Omental fat pad (tissue), 4 donors: ENCODE measurements at places on chromosomes 7 and 10.
A peak's percentile ranks its signal among the peaks of the same experiment; 100 is the strongest.

- no peak for DNase-seq
These were observed 6.5 kb downstream of the DEPP1 start for GRCh38 chr10:44971935-44972757.

DNA sequence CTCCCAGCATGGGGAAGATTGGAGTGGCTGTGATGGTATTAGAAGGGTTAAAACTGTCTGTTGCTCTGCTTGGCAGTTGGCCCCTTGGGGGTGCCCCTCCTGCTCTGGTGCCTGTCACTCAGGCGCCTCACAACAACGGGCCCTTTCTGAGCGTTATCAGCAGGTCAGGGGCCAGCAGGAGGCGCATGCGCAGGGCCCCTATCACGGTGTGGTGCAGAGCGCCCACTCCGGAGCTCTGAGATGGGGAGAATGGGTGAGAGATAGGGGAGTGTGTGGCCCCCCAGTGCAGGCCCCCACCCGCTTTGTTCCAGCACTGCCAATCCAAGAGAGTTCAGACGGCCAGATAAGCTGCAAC is 24.8 kb downstream of the GBX1 start:
- no peak for DNase-seq

DNA sequence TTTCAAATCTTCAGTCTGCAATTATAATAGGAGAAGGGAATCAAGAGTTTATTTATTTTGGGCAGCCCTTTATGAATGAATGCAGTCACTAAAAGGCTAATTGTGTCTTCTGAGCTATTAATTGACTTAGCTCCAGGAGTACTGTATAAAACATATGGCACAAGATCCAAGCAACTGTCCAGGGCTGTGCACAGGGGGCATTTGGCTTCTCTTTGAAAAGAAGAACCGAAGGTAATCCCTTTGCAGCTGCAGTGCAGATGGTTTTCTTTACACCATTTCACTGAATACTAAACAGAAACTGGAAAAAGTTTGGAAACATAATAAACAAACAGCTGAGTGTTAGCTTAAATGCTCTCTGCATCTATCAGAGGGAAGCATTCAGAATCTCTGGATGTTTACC is 282.6 kb upstream of the LRRN3 start:
- no peak for DNase-seq

- DNase-seq, result no peak
These were observed 19.7 kb downstream of the AHR start for GRCh38 chr7:17318146-17318545.

GRCh38 chr10:36301539-36301938 is 659.4 kb upstream of the FZD8 start:
- no peak for DNase-seq

- no peak for DNase-seq
These were observed 52.7 kb upstream of the FAM20C start for GRCh38 chr7:139561-140243.

DNA sequence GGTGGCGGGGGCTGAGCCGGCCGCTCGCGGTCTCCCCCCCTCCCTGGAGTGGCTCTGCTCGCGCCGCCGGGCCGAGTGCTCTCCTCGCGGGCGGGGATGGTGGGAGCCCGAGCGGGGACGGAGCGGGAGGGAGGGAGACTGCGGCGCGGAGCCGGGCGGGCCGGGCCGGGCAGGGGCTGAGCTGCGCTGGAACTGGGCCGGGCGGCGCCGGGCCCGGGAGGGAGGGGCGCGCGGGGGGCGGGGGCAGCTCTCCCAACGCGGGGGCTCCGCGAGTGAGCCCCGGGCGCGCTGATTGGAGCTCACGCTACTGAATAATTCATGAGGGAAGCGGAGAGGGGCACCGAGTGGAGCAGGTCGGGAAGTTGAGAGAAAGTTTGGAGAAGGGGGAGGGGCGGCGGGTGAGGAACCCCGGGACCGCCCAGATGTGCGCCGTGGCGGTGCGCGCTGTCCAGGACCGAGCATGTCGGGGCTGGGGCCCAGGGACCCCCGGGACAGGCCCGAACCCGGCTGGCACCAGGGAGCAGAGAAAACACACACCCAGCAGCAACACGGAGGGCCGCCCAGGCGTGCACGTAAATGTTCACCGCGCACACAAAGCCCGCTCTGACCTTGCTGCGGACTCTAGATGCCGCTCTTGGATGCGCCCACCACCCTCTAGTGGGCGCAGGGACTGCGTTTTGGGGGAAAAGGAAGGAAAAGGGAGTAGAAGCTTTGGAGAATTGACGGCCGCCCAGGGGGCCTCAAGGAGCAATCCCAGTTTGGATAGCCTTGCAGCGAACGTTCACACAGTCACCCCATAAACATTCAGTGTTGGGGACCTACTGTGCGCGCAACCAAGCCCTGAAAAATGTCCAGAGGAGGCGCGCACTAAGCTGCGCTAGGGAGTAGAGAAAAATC is at the start of gene EPHB4:
TSS of gene EPHB4 (minus strand) at position 194 of the 897 bp plus-strand sequence. CDS start 493 bp downstream, outside the sequence.
- peak; percentile 55 for DNase-seq

DNA sequence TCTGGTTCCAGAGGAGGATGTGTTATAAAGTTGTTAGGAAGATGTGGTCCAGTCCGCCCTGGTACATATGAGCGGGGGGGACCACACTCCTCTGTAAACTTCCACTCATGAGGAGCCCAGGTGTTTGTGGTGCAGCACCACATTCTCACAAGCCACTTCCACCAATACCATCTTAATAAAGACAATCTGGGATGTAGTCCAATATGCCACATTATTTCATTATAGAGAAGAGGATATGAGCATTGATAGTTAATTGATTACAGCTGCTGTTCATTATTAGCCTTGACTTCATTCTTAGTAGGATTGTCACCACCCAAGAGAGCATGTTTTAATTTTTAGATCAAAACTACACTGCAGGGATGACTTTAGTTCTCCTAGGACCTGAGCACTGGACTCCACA is 40.5 kb downstream of the ERCC6 start:
- DNase-seq, result no peak

- DNase-seq, result no peak
These were observed 17.1 kb downstream of the BMPR1A start for GRCh38 chr10:86773498-86773897.

DNA sequence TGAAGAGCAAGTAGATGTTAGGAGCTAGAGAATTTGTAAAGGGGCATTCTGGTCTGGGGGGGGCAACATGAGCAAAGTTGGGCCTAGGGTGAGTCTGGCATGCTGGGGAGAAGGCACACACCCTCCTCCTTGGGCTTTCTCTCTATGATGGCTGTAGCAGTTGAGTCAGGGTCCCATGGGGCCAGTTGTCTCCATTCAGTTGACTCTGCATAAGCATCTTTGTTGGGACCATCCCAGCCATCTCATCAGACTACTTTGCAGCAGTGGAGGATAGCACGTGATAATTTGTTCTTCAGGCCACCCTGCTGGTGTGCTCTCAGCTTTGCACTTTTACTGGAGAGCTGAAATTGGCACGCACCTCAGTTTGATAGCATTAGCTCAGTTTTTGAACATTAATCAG is 55.2 kb downstream of the LRMDA start:
- no peak for DNase-seq

- DNase-seq, result no peak
These were observed 337.0 kb upstream of the GALNT17 start for GRCh38 chr7:70794962-70795361.

- DNase-seq, result no peak
These were observed 52.9 kb downstream of the CALD1 start for GRCh38 chr7:134832367-134832766.

GRCh38 chr7:133320891-133321290 is 68.0 kb downstream of the EXOC4 start:
- DNase-seq, result no peak

DNA sequence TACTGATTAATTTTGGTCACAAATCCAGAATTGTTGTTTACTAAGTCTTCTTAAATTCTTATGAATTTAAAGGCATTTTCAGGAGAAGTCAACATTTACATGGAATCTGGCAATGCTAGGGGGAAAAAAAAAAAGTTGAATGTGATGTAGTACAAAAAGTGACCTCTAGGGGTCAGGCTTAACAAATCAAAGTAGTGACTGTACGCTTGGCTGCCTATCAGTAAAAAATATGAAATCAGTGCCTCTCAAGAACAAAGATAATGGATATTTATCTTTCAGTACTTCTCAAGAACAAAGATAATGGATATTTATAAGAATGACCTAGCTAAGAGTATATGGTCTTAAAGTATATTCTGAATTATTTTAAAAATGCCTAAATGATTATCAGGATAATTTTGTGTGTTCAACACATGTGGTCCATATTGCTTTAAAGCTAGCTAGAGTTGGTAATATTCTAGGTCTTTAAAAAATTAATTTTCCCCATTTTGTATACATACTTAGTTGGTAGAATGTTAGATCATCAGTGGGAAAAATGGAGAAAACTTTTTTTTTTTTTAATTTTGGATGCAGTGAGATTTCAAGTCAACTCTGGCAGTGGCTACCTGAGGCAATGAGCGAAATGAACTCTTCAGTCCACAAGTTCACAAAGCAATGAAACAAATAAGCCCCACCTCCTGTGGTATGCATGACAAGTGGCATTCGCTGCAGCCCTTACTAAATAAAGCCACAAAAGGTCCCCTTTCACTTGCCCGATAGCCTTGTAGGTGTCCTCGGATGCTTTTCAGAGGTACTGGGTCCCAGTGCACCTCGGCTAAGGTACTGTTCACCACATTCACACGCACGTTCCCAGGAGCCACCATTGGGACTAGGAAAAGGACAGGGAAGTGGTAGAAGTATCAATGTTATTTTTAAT is 51.2 kb upstream of the LAMB4 start:
- DNase-seq, result no peak

DNA sequence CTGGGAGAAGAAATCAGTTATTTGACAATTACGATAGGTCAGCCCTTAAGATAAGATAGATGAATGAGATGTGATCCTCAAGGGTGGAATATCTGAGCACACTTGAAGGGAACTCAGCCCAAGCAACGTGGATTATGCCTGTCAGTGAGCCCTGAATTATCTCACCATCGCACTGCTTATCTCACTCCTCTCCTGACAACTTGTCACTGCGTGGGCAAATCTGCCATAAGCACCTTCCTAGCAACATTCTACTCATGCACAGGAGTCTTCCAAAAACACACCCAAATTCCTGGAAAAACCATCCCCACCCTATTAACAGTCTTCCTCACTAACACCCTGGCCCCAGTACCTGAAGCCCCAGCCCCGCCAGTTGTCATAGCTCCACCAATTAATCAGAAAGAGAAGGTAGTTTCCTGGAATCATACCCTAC is 46.5 kb upstream of the IL6 start:
- no peak for DNase-seq

DNA sequence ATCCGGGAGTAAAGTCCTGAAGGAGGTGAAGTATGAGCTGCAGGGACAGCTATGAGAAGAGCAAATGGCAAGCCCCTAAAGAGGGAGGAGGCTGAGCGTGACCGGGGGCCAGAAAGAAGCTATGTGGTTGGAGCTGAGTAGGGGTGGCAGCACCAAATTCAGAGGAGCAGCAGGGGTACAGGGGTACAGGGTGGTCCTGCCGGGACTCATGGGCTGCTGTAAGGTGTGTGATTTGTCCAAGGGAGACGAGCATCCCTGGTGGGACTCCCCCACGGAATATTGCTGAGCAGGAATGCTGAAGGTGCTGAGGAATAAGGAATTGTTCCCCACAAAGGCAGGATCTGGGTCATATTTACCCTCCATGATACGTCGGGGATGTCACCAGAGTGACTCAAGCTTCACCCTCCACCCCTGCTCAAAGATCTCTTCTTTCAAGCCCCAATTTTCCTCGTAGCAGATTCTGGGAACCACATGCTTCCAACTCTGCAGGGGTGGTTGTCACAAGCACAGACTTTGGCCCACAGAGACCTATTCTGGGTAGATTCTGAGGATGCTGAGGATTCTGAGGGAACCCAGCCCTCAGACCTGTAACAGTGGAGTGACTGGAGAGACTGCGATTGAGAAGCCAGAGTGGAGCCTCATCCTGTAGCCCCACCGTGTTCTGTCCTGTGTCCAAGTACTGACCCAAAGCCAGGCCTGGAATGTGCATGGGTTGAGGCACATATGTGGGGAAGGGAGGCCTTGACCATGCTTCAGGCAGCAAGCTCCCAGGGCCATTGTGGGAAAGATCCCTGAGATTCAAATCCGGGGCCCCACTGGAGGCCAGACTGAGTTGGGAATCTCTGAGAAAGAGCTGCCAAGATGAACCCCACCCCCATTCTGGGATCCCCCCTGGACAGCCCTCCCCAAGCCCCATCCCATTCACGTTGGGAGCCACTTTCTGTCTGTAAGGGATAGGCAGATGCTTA is 4.2 kb downstream of the SFTPD start:
- no peak for DNase-seq

DNA sequence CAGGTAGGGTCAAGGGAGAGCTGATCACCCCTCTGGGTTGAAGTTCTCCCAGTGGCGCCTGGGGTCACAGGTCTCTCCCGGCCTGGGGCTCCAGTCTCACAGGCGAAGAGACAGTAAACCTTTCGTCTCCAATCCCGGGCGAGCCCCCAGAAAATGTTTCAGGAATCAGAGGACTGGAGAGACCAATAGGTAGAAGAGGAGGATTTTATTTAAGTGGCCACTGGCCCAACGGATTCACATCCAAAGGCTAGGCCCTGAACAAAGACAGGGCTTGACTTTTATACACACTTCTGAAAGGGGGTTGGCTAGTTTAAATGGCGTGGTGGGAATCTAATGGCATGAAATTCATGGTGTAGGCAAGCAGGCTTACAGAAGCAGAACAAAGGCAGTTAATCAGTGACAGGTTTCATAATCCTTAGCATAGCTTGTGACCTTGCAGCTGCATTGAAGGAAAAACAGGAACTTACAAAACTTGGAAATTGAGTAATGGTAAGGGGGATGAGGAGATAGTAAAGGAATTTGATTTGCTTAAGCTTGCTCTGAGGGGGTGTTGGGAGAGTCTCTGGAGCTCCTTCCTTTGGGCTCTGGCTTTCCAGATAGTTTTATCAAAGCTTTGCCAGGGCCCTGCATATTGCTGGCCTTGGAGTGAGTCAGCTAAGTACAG is 105.5 kb downstream of the TRIM24 start:
- DNase-seq, result no peak

GRCh38 chr7:73615886-73616285 is 8.4 kb downstream of the MLXIPL start:
- no peak for DNase-seq

DNA sequence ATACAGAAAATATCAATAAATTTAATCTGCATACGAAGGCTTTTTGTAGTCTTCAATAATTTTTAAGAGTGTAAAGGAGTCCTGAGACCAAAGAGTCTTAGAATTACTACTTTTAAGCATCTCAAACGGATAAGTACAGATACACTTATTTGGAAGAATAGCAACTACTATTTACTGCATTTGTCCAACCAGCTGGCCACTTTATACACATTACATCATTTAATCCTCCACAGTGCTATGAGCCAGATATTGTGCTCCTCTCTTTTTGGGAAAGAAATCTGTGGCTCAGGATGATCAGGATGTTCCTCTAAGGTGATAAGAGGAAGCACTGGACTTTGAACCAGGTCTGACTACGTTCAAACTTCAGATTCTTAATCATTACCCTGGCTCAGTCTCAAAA is 588.6 kb upstream of the LRRTM3 start:
- no peak for DNase-seq
